ENCODE measurements at places on chromosomes 1 and 21.

GRCh38 chr1:43990271-43991199, 864 bp upstream of the CCDC24 start:
- no peak for DNase-seq

DNA sequence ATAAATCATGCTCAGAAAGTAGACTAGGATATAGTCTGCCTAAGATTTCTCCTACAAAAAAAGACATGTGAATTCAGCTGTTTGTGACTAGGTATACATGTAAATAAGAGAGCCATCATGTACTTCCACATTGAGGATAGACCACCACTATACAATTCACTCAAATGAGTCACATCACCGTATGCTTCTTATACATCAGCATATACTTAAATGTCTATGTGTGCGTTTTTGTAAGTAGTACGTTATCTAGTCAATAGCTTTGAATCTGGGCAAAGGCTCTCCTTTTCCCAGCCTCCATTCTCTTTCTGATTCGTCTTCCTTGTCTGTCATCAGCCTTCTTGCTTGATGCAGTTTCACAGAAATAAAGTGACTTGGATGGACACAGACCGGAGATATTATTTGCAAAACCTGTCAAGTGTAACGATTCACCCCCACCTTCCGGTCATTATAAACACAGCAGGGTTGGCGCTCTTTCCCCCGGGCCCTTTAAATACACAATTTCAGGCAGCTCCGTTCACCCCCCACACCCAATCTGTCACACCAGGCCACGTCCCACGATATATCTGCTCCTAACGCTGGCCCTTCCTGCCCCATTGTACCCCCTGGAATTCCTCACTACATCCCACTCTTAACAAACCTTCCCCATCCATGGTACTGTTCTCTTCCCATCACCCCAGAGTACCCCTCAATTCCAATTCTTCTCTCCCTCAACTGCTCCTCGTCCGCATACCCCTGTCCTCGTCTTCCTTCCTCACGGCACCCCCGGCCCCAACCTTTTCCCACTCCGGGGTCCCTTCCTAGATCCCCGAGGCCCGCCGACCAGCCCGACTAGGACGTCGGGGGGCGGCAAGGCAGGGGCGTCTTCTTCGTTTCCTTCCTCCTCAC, 636 bp downstream of the VAMP4 start:
- DNase-seq, result peak; percentile 22

- peak; percentile 91 for DNase-seq
Observed at GRCh38 chr1:201154389-201155165, at the start of gene TMEM9. Gene TMEM9, minus strand, starts transcription at chr1:201154474. Its CDS starts 551 bp downstream, at chr1:201153923.

- no peak for DNase-seq
Observed at GRCh38 chr1:233662575-233663304, 48.8 kb downstream of the KCNK1 start.

DNA sequence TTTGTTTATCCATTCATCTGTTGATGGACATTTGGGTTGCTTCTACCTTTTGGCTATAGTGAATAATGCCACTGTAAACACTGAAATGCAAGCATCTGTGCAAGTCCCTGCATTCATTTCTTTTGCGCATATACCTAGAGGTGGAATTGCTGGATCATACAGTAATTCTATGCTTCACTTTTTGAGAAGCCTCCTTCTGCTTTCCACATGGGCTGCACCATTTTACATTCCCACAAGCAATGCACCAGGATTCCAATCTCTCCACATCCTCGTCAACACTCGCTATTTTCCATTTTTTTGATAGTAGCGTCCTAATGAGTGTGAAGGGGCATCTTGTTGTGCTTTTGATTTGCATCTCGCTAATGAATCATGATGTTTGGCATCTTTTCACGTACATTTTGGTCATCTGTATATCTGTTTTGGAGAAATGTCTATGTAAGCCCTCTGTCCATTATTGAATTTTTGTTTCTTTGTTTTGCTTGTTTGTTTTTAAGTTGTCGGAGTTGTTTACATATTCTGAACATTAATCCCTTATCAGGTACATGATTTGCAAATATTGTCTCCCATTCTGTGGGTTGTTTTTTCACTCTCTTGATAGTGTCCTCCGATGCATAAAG, 335.4 kb downstream of the RRAGC start:
- DNase-seq, result no peak

DNA sequence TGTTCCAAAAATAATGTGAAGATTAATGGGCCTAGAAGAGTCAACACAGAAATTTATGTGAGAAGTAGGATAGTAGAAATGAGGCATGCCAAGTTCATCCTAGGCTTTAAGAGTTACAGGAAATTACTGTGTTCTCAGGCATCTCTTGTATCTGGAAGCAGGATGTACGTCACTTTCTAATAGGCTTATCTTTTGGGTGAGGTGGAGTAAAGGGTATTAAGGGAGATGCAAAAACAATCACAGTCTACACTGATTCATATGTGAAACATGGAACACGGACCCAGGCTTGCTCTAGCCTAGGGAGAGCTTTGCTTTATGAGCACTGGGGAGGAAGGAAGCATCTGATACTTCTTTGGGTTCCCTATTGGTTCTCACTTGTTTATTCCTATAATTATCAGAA, 84.5 kb upstream of the RGS4 start:
- DNase-seq, result no peak

GRCh38 chr1:35577071-35577998, 4.2 kb downstream of the TFAP2E start:
- DNase-seq, result no peak

DNA sequence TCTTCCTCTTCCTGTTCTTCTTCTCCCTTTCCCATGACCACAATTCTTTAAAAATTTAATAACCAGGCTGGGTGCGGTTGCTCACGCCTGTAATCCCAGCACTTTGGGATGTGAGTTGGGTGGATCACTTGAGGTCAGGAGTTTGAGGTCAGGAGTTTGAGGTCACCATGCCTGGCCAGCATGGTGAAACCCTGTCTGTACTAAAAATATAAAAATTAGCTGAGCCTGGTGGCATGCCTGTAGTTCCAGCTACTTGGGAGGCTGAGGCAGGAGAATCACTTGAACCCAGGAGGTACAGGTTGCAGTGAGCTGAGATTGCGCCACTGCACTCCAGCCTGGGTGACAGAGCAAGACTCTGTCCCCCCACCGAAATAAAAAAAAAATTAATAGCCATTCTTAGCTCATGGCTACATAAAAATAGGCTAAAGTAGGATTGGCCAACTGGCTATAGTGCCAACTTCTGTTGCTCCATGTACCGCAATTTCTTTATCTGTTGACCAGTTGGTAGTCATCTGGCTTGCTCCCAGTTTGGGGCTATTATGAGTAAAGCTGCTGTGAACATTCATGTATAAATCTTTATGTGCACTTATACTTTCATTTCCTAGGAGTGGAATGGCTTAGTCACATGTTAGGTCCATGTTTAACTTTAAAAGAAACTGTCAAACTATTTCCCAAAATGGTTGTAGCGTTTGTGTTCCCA, 136.3 kb downstream of the PEX14 start:
- no peak for DNase-seq
